Midbrain (tissue), 1 donor: ENCODE measurements at places on chromosomes 11 and 22.

DNA sequence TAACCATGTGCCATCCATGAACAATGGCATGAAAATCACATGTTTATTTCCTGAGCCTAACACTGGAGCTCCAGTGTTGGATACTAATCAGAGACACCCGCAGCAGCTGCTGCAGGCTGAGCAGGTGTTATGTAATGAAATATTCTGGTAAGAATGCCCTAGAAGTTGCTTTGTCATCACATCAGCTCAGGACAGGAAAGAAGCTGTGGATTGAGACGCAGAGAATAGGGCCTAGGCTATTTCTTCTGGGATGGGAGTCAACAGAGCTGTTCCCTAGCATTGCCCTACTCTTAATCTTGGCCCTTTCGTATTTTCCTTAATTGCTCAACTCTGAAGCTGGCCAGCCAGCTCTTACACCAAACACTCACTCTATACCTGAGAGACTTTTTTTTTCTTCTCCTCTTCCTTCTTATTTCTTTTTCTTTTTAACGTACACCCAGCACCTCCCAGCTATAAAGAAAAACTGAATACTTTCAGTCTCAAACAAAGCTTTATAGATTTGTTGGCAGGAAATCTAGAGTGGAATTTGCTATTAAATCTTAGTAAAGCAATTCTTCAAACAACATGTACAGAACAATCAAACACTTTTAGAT, 31.9 kb downstream of the RASSF10 start:
- DNase-seq, result no peak

GRCh38 chr11:12871788-12872321, 137.3 kb upstream of the RASSF10 start:
- no peak for DNase-seq

DNA sequence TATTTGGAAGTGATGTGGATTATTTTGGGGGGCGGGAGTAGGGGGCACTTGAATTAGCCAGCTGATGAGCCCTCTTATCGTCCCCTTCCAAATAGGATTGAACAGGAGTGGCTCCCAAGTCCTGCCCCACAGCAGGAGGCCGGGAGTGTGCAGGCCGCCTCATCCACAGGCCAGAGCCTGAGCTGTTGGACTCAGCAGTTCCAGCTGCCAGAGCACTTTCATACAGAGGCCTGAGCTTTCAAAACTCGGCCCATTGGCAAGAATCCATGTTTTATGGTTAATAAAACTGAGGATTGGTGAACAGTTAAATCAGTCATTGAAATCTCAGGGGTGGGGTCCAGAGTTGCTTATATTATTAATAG, 9.6 kb downstream of the FAM118A start:
- DNase-seq, result no peak

DNA sequence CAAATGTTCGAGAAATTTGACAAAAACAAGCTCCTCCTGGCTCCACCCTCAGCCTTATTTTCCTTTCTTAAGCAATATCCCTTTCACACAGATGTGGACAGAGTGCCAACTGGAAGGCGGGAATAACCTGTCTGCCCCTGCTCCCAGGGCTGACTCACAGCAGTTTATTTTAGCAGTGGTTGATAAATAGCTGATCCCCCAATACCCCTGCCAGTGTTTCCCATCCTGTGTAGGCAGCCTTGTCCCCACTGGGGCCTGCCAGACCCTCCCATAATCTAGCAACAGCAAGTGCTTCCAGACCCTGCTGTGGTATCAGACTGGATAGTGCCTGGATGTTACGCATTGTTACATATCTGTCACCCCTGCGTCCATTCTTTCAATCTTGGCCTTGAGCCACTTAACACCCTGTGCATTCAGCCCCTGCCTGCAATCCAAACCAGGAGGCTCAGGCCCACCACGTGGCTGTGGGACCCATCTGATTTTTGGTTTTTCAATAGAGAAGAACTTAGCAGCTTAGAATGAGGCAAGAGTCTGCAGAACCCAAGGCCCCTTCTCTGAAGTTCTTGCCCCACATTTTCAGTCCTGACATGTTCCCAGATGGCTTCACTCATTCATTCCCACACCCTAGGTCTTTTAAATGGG, 53.7 kb downstream of the PARVA start:
- DNase-seq, result no peak

DNA sequence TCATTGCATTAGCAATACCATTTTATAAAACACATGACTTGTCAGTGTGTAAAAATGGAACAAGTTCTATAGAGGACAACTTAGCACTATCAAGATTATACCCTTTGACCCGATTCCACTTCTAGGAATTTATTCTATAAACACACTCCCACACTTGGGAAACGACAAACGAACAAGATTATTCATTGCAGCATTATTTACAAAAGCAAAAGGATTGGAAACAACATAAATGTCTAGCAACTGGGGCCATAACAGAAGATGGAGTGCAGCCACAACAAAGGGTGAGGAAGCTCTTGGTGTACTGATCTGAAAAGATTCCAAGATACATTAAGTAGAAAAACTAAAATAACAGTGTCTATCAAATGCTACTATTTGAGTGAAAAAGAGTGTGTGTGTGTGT, 2.3 kb upstream of the IRAG1 start:
- no peak for DNase-seq
